Activated effector memory CD4-positive, alpha-beta T cell treated with Interleukin-2 at 50 U/mL for 16 hours (primary cell): ENCODE measurements at places on chromosomes 3 and 15.

DNA sequence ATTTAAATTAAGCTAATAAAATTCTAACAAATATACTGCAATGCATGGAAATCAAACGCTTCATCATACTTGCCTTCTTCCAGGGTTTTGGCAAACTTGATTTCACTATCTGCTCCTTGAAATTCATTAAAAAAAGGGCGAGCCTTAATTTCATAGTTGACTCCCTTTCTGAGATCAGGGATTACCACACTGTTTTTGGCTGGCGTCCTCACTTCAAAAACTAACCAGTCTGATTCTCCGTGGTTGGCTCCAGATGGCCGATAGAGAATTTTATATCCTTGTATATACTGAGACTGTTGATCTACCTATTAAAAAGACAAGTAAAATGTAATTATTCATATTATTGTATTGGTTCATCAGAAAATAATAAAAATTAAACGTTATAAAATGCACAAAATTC lies 1106.8 kb downstream of the ROBO1 start:
- DNase-seq, result no peak

GRCh38 chr3:137460944-137461343 lies 303.2 kb upstream of the SOX14 start:
- no peak for DNase-seq

DNA sequence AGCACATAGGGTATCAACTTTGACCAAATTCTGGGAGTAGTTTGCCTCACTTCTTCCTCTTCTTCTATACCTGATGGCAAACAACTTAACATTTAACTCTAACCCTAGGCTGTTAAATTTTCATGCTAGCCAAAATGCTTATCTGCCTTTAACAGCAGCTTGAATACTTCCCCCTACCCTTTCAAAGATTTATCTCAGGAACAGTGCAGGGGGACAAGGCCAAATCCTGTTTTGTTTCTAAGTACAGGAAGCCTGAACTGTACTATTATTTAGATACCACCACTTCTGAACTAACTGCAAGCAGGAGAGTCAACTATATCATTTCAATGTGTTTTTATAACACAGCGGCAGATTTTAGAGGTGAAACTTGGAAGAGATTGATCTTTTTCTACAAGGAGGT lies 104.0 kb upstream of the CNTN6 start:
- DNase-seq, result no peak

DNA sequence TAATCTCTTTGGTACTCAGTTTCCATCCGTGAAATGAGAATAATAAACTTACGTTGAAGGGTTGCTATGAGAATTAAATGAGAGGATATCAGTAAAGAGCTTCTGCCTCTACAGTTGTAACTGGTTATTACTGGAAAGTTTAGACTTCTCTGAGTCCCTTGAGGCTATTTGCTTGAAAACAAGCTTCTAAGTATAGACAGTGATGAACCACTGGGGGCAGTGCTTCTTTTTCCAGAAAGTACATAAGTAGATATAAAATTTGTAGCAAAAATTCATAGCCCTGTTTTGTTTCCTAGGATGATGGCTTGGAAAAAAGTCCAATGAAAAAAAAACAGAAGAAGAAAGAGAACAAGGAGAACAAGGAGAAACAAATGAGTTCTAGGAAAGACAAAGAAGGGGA lies 87.1 kb downstream of the RGMA start:
- DNase-seq, result no peak

DNA sequence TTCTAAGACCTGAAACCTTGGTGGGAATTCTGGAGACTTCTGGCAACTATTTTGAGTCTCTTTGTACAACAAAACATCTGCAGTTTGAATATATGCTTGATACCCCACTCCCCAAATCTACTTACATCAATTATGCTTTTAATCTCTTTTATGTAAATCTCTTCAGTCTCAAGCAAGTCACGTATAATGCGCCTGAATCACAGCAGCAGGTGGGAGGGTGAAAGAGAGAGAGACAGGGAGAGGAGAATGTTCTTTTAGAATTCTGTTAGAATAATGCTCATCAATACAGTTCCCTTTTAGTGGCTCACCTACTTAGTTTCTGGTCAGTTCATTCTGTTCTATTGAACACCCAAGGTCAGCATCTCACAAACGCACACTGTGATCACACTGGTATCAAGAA lies 22.2 kb upstream of the B3GNT5 start:
- DNase-seq, result no peak

GRCh38 chr3:27458929-27459328 lies 25.3 kb downstream of the SLC4A7 start:
- DNase-seq, result no peak

DNA sequence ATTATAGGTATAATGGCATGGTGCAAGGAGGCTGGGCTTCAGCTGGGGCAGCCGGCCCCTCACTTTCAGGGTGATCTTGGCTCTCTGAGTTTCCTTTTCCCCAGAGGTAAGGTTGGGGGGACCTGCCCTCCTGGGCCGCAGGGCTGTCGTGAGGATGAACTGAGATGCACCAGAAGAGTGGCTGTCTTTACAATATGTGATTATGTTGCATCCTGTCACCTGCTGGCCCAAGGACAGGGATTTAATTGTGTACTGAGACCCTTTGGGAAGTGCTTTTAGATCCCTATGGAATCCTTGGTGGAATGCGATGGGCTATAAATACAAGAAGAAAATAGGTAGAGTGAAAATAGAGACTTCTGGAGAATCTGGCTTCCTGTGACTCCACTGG lies 22.1 kb downstream of the ANAPC13 start:
- DNase-seq, result no peak

GRCh38 chr3:30203301-30203700 lies 403.1 kb upstream of the TGFBR2 start:
- DNase-seq, result no peak

DNA sequence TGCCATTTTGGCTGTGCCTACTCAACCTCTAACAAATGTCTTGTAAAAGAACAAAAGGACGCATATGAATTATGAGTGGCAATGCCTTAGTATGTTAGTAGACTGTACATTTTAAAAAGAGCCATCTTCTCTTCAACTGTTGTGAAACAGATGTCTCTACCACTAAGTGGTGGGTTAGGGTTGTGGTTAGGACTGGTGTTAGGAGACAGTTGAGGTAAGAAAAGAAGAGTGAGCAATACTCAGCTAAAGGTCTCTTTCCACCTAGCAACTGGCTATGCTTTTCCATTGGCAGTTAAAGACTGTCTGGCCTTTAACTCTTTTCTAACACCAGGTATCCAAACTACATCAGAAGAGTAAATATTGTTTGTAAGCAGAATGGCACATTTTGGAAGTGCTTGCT lies 221.7 kb upstream of the TBC1D5 start:
- no peak for DNase-seq

- no peak for DNase-seq
These were observed 61.4 kb upstream of the NSMCE3 start for GRCh38 chr15:29331071-29331470.

DNA sequence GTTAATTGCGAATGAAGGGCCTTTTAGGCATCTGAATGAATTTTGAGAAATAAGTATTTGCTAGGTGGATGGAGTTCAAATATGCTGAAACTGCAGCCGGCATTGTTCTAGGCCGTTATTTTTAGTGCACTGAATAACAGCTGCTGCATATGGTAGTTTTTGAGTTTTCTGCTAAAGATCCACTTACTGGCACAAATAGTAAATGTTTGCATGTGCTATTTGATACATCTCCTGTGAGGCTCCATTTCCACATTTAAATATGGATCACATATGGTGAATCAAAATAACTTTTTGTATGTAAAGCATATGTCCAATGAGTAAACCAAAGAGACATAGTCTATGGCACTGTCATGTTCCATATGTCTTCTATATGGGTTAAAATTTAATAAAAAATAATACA lies 56.7 kb upstream of the CNTN4 start:
- no peak for DNase-seq

DNA sequence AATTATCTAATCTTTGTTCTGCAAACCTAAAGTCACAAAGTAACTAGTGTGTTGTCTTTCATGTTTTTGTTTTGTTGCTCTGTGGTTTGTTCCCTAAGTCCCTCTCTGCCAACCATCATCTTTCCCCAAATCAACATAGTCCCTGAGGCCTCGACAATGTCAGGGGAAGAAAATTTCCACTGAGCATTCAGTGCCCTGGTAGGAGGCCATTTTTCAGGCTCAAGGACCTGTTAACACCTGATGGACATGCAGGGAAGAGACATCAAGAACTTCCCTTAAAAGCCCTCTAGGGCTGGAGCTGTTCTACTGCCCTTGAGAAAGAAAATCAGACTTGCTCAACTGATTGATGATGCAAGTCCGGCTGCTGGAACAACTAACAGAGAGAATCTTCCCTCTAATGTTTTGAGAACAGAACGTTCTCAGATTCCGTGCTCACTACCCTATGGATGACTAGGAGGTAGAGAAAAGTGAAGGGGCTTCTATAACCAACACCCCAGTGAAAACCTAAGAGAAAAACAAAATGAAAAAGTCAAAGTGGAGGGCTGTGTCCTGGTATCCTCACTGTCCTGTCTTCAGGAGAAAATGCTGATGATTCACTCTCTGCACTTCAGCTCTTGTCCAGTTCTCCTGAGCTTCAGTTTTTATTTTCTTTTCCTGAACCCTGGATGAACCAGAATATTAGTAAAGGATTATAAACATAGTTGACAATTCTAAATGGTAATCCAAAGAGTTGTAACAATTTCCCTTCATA lies 373.1 kb downstream of the FOXP1 start:
- no peak for DNase-seq

DNA sequence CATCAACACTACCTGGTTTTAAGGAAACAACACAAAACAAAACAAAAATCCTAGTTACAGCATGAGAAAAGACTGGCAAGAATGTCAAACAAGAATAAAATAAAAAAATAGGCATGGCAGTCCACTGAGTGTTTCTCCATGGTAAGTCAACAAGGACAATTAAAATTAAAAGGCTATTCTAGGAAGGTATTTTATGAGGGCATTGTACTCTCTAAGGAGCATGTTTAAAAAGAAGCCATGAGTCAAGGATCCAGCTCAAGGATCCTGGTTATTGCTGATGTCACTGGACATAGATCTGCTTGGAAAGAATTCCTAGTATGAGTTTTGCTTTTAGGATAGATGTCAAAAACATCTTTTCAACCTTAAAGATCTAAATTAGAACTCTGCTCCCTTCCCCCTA lies 106.7 kb downstream of the MYO5A start:
- no peak for DNase-seq

DNA sequence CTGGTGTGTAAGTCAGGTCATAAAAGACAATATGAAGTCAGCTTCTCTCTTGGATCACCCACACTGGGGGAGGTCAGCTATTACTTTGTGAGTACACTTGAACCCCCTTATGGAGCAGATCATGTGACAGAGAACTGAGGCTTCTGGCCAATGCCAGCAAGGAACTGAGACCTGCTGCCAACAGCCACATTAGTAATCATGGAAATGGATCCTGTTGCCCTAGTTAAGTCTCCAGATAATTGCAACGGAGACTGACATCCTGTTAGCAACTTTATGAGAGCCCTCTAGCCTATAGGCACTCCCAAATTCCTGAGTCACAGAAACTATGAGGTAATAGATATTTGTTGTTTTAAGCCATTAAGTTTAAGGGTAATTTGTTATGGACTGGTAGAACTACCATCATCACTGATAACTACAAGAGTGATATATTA lies 110.4 kb upstream of the GMNC start:
- DNase-seq, result no peak

- no peak for DNase-seq
These were observed 102.4 kb downstream of the RAB11A start for GRCh38 chr15:65971741-65971995.

GRCh38 chr3:16309558-16309957 lies 44.5 kb downstream of the OXNAD1 start:
- no peak for DNase-seq

- no peak for DNase-seq
These were observed 21.9 kb upstream of the CPNE9 start for GRCh38 chr3:9681723-9682081.

GRCh38 chr3:19346759-19347158 lies 198.4 kb downstream of the KCNH8 start:
- DNase-seq, result no peak

- DNase-seq, result no peak
These were observed 316.2 kb upstream of the UMPS start for GRCh38 chr3:124413989-124414598.

DNA sequence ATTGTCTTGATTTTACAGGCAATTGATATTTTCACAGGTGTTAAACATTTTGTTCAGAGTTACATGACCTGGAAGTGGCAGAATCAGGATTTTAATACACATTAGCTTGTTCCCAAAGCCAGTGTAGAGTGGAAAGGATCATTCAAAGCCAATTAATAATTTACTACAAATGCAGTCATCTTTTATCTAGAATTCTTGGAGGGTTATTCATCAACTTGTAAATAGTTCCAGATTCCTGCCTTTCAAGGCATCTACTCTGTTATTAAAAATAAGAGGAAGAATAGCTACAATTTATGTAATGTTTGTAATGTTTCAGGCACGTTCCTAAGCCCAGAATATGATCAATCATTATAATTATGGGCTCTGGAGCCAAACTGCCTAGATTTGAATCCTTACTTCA lies 358.5 kb downstream of the ZNF385D start:
- DNase-seq, result no peak

DNA sequence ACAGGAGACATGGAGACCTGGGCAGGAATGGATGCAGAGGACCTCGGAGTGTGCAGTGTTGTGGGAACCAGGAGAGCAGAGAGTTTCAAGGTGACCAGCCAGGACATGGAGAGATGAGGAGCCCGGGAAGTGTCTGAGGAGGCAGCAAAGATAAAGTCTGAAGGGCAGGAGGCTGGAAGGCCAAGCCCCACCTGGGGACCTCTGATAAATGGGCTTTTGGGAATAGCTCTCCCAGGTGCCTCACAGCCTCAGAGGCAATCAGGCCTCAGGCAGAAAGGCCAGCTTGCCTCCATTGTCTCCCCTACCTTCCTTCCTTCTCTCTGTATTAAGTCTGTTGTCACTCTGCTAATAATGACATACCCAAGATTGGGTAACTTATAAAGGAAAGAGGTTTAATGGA lies 97.5 kb upstream of the TPM1 start:
- no peak for DNase-seq

GRCh38 chr3:157240408-157240807 lies 80.5 kb upstream of the CCNL1 start:
- no peak for DNase-seq

DNA sequence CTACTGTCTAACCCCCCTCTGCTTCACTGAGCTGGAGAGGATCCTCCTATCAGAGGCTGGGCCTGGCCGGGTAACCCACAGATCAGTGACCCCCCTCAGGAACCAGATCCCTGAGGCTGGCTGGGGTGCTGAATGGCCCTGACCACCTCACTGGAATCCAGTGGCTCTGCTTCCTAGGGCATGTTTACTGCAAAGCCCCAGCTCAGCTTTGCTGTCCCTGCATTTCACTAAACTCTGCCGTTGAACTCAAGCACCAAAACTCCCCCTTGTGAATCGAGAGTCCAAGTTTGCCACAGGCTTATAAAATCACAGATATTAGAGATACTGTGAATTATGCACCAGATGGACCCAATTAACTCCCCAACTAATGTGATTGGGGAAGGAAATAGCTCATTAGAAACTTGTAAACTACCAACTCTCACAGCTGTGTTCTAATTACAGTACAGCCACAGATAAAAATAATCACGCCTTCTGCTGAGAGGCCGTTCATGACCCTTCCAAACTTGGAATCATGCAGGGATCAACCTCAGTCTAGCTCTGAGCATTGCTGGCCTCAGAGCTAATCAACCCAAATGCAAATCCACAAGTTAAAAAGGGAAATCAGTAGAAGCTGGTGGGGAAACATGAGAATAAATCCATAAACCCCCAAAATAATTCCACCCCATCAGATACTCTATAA lies 47.0 kb downstream of the OCA2 start:
- DNase-seq, result no peak

- DNase-seq, result no peak
These were observed 139.8 kb downstream of the WDR76 start for GRCh38 chr15:43966646-43967045.

- no peak for DNase-seq
These were observed 22.8 kb downstream of the PLS1 start for GRCh38 chr3:142618917-142619461.

GRCh38 chr3:160126761-160127160 lies 98.5 kb upstream of the C3orf80 start:
- no peak for DNase-seq
